Adrenal gland (tissue), 19 donors: ENCODE measurements at places on chromosomes 12 and 14. TPM values are rescaled to one million over a fixed set of nuclear protein-coding genes. Genes with fewer than 3 reads are reported as not detected.

DNA sequence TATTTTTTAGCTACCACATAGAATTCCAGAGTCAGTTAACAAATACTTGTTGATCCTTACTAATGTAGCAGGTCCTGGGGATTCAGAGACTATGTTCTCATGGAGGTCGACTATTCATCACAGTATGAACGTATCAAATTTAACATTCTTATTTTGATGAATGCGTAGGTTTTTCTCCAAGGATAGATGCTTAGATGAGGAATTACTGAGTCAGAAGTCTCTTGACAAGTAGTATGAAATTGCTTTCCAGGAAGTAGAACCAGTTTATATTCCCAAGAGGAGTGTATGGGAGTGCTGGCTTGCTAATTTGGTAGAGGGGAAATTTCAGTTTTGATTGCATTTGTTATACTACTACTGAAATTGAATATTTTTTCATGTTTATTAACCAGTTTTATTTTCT is 42.8 kb upstream of the CRADD start:
- no peak for DNase-seq

DNA sequence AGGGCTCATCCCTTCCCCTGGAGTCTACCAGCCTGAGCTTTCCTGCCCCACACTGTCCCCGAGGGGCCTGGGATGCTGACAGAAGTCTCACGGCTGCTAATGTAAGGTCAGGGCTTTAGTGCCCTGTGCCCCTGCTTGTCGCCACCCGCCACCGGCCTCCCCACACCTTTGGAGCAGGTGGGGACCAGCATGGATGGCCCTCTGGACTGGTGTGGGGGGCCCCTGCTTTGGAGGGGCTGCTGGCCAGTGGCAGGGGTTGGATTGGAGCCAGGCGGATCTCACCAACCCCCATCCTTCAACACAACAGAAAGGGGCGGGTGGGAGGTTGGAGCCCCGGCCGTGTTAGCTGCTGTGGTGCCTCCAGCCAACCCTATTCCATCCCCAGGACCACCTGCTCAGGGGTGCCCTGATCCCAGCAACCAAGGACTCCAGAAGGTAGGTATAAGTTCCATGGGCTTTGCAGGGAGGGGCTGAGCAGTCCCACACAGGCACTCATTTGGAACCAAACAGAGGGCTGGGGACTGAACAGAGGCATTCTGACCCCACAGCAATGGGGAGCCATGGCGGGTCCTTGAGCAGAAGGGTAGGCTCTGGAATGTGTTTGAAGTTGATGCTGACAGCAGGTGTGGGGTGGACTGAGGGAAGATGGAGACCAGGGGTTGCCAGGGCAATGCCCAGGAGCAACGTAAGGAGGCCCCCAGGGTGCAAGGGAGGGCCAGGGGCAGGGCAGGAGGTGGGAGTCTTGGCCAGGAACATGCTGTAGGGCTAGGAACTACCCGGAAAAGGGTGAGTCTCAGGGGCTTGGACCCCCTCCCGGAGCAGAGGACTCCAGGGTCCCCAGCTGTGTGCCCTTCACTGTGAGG is 145.1 kb upstream of the C14orf180 start:
- DNase-seq, result no peak

GRCh38 chr14:20746566-20746965 is 879 bp downstream of the EDDM3A start:
- DNase-seq, result no peak

The FGF23 gene
- polyA plus RNA-seq, result not detected

DNA sequence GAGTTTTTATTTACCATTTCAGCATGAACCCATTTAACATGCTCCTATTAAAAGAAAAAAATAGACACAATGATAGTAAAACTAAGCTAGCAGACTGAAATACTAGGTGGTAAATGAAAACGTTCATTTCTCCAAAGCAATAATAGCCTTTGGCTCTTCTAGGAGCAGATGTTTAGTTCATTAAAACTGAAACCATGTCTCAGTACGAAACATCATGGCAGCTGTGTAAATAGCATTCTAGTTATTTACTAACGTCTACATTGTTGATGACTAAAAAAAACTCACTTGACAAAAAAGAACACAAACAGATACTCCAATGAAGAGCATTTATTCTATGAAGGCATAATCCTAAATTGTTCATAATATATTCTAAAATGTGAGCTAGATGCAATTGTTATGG is 17.9 kb downstream of the RECQL start:
- no peak for DNase-seq

The A2M gene
- 481 TPM for polyA plus RNA-seq

DNA sequence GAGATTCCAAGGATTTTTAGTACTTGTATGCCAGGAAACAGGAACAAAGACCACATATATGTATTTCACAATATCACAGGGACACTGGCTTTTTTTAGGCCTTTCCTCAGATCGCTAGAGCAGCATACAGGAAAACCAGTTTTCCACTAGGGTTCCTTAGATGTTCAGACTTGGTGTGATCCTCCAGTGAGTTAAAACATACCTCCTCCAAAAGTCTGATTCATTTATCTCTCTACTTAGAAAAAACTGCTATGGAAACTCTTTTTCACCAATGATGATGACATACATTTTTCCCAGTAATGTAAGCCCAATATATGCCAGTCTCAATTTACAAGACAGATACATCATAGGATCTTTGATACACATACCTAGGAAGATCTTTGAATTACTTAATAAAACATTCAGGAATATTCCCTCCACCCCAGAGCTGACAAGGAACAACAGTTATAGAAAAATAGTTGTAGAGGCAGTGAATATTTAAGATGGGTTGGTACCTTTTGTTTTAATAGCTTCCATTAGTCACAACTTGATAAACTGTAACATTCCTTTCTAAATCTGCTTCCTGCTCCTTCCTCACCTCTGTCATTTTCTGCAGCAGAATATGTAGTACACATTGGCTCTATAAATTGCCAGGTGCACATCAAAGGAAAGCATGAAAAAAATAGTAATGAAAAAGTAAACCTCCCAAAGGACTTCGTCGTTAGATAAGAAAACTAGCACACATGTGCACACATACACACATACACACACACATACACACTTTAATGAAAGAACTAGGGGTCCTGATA is 27.5 kb downstream of the BCAT1 start:
- no peak for DNase-seq

DNA sequence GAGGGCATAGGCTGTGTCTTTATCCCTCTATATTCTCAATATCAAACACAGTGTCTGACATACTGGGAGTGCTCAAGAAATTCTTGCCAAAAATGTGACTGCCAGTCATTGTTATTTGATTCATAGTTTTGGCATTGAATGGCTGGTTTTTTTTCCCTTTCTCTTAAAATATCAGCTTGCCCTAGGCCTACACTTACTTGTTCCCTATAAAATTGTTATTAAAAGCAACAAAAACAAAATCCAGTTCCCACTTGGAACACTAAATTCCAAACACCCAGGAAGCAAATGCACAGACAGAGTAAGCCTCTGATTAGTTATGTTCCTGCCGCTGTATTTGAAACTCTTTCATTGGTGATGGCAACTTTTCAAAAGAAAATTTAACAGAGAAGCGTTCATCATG is 110.7 kb downstream of the WIF1 start:
- DNase-seq, result no peak

- no peak for DNase-seq
Observed at GRCh38 chr12:560691-561390, 101.1 kb downstream of the B4GALNT3 start.

DNA sequence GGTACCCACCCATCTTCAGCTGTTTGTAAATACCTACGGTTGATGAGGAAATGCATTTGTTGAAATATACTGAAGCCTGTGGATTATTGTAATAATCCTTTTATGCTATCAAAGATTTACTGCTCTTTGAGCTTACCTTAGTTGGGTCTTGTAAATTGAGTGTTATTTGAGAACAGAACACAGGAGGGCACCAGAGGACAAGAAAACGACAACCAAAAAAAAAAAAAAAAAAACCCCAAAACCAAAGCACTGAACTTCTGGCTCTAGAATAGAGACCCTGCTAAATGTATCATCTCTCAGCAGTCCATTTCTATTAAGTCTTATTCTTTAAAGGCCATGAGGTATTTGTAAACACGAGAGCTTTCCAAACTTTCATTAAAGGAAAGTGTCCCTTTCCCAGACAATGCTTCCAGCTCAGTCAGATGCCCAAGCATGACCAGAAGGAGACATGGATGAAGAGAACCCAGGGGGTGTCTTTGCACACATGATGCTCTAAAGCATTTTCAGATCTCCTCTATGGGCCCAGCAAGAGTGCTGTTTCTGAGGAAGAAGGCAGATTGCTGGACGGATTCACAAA is 763.9 kb downstream of the NRXN3 start:
- no peak for DNase-seq

The KLRC1 gene
- polyA plus RNA-seq, result not detected

DNA sequence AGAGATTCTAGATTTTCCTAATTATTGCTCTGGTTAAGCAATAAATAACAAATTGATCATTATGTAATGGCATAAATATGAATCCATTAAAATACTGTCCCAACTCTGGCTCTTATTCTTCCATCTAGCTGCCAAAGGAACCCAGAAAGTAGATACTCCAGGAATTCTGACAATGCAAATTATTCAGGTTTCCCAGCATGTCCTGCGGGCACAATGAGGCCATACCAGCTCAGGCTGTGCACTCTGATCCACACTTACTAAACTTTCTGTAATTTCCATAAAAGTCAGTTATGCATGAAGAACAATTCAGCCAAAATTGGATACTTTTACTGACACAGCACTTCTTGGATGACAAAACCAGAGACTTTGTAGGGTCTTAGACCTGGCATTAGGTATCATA is 576.3 kb downstream of the KCNH5 start:
- DNase-seq, result no peak

The TNS2 gene
- 396 TPM for polyA plus RNA-seq

DNA sequence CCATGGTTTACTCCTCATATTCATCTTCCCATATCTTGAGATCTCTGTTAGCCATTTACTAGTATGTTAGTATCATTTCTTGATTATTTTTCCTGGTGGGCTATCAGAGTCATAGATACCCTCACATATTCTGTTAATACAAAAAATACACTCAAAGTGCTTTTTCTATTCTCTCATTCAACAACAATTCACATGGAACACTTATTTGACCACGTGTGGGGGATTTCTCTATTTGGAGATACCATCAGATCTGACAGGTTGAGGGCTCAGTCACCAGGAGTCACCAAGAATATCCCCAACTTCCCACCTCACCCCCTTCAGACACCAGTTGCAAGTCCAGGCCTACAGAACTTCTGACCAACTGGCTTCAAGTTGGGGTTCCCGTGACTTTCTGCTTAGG is 51.9 kb upstream of the A2ML1 start:
- DNase-seq, result no peak

The PRICKLE1 gene
- polyA plus RNA-seq, result 1.4 TPM

The OTOGL gene
- polyA plus RNA-seq, result 0.08 TPM

- DNase-seq, result no peak
Observed at GRCh38 chr14:45112896-45113781, 21.1 kb downstream of the FKBP3 start.

DNA sequence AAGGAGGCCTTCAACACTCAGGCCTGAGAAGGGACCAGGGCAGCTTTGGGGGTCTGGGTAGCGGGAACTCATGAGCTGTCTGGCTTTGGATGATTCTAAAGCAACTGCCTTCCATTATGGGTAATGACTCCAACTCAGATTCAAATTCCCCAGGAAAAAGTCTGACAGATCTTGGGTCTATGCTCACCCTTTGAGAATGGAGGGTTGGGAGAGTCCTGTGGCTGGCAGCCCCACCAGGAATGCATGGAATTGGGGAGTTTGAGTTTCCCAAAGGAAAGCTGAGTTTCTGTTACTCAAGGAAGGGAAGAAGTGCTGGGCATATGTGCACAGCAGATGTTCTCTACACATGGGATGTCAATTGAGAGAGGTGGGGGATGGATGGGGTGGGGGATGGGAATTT is 22.4 kb upstream of the LTBP2 start:
- no peak for DNase-seq

The EXOC3L4 gene
- not detected for polyA plus RNA-seq

DNA sequence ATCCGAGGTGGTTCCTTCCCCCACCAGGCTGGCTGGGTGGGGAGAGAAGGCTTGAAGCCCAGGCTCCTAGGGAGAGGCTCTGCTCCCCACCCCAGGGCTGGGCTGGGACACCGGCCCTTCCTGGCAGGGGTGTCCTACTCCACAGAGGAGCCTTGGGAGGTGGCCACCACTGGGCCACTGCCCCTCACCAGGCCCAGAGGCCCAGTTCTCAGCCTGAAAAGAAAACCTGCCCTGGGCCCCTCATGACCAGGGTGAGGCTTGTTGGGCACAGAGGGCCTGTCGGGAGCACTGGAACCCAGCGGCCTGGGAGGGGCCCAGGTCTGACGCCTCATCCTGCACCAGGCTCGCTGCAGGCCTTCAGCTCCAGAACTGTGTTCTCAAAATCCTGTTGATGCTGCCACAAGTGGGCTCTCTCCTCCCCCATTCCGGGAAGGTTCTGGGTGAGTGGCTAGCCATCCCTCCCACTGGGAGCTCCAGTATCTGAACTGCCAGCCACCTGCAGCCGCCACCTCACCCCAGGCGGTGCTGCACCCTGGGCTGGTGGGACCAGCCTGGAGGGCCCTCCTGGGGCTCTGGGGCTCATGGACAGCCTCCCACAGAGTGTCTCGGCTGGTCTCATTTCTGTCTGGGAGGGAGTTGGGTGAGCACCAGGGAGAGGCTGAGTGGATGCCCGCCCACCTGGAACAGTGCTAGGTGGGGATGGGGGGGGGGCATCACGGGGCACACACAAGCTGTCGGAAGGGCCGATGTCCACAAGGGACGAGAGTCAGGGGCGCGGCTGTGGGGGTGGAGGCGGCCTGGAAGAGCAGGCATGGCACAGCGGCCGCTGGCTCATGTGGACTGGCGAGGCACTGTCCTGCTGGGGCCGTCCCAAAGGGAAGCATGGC is 11.8 kb downstream of the BAG5 start:
- no peak for DNase-seq

GRCh38 chr12:85626001-85626783 is 210.0 kb downstream of the RASSF9 start:
- no peak for DNase-seq

DNA sequence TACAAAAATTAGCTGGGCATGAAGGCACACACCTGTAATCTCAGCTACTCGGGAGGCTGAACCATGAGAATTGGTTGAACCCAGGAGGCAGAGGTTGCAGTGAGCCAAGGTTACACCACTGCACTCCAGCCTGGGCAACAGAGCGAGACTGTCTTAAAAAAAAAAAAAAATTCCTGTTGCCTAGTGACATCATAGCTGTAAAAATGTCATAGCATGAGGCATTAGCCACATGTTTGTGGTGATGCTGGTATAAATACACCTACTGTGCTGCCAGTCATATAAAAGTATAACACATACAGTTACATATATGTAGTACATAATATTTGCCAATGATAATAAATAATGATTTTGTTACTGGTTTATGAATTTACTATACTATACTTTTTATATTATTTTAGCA is 22.2 kb downstream of the SLC41A2 start:
- no peak for DNase-seq

GRCh38 chr14:85279407-85279806 is 250.5 kb upstream of the FLRT2 start:
- DNase-seq, result no peak

- no peak for DNase-seq
Observed at GRCh38 chr12:10652192-10652591, 21.7 kb downstream of the STYK1 start.
